ENCODE measurements at places on chromosomes 6 and 20.
A peak's percentile ranks its signal among the peaks of the same experiment; 100 is the strongest.

DNA sequence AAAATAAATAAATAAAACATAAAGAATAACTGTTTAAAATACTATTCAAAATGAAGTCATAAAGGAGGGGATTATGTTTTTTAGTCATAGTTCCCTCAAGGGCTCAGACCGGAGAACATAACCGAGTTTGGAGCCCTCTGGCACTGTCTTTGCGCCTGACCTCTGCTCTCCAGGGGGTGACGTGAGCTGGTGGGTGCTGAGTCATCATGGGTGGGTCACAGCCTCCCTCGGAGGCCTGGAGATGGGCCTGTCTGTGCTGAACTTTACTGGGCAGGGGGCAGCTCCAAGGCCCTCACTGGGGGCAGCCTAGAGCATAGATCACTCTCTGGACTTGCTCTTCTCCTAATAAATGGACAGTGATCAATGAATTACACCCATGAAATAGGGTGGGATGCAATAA lies 3.1 kb upstream of the MAVS start:
- DNase-seq = no peak

GRCh38 chr6:54194067-54194466 lies 82.8 kb downstream of the MLIP start:
- DNase-seq = no peak

GRCh38 chr6:38184585-38185080 lies 365.1 kb downstream of the ZFAND3 start:
- DNase-seq = no peak

GRCh38 chr6:116572162-116572561 lies 858 bp downstream of the RWDD1 start:
- no peak for DNase-seq

- peak; percentile 50 for DNase-seq
Measured at GRCh38 chr20:62707921-62708521, 615 bp upstream of the NTSR1 start.

DNA sequence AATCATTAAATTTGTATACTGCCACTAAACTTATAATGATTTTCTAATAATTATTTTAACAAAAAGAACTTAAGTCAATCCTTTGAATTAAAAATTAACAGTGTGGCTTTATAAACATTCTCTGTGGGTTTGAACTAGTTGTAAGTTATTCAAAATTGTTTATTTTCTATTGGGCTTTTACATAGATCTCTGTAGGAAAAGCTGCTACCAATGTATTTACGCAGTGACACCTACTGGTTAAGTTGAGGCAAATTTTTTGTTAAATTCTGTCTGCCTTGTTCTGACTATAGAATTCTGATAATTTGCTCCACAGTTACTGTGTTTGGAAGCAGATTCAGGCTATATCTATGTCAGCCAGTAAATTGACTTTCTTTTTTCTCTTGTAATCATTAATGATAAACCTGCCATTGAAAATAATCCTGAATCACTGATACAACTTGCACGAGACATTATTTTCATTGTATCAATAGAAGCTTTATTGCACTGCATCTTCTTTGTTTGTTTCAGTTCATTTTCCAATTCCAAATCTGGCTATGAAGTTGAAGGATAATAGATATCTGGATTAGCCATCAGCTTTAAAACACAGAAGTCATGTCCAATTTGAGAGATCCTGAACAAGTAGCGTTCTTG lies 66.0 kb upstream of the UTRN start:
- DNase-seq = no peak

DNA sequence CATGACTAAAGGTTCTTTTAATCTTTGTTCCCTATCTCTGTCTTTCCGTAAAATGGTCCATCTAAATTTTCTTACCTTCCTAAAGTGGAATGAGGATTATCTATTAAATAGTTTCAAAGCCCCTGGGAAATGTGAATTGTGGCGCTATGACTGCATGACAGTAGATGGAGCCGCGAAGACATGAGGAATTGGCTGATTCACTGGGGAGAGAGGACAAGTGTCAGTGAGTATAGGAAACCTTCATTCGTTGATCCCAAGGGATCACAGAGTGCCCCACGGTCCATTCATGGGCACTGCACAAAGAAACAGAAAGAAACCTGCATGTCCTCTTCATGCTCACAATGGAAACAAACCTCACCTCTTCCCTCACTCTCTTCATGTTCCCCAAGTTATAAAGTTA lies 479.3 kb upstream of the BTBD3 start:
- DNase-seq = no peak

GRCh38 chr20:59148701-59149493 lies 14.7 kb upstream of the ZNF831 start:
- DNase-seq = no peak
